Testis (tissue), 5 donors: ENCODE measurements at places on chromosomes 7 and 10.
A peak's percentile ranks its signal among the peaks of the same experiment; 100 is the strongest.

GRCh38 chr10:102117391-102118159, 2.6 kb downstream of the LDB1 start:
- DNase-seq = peak; percentile 89

DNA sequence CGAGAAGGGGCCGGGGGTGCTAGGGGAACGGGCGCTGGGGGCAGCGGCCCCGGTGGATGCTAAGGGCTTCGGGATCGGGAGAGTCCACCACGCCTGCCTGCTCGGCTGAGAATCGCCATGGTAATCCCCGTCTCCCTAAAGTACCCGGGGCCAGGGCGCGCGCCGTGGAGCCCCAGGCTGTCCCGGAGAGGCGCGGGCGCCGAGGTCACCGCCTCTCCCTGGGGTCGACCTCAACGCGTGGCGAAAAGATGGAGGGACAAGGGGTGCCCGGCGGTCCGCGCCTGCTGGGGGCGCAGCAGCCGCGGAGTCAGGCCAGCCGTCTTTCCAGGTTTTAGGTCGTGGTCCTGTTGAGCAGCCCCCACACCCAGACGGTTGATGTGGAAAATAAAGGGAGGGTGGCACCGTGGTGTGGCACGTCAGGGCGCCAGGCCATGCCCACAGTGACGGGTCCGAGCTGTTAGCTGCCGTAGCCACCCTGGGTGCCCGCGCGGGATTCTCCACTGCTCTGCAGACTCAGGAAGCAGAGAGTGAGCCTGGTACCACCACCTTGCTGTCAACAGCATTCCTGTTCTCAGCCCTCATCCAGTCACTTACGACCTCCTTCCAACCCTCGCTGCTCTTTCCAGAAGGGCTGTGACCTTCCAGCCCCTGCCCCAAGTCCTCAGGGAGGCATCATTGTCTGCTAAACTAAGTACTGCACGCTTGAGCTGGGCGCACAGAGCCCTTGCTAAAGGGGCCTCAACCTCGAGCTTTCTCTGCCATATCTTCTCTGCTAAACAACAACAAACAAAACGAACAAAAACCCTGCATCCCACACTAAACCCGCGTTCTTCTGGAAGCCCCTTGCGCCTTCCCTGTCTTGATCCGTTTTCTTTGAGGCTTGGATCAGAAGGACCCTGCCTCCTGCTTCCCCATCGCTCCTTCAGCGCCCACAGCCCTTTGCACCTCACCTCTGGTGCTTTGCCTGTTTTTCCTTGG, 666 bp downstream of the SMKR1 start:
- peak; percentile 28 for DNase-seq

- no peak for DNase-seq
Measured at GRCh38 chr7:94615666-94616065, 40.3 kb downstream of the SGCE start.

DNA sequence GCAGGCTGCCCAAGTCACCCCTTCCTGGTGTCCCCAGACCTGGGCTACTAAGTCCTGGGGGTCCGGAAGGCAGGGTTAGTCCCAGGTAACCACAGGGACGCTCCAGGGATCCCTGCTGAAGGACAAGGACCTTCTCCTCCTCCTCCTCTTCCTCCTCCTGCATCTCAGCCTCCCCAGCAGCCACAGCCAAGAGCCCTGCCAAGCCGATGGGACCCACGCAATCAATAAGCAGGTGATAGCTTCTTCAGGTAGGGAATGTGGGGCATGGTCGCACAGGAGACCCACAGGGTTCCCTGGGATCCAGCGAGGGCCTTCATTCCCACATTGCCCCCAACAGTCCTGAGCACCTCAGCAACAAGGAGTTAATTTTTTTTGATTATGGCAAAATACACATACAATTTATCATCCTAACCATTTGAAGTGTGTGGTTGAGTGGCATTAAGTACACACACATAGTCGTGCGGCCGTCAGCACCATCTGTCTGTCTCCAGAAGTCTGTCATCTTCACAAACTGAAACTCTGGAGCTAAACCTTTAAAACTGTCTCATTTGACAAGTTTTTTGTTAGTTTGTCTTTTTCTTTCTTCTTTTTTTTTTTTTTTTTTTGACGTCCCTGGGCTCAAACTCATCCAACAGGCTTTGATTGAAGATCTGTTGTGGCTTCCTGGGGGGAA, 12.1 kb downstream of the CRYGN start:
- DNase-seq = no peak

GRCh38 chr10:23204773-23205172, 12.7 kb downstream of the PTF1A start:
- no peak for DNase-seq

- no peak for DNase-seq
Measured at GRCh38 chr10:1102416-1102815, 46.2 kb downstream of the WDR37 start.

- no peak for DNase-seq
Measured at GRCh38 chr10:14383266-14383665, 52.5 kb upstream of the FRMD4A start.

- DNase-seq = no peak
Measured at GRCh38 chr7:2003451-2003930, 229.3 kb downstream of the MAD1L1 start.

- no peak for DNase-seq
Measured at GRCh38 chr10:126397640-126398382, 9.5 kb upstream of the ADAM12 start.

DNA sequence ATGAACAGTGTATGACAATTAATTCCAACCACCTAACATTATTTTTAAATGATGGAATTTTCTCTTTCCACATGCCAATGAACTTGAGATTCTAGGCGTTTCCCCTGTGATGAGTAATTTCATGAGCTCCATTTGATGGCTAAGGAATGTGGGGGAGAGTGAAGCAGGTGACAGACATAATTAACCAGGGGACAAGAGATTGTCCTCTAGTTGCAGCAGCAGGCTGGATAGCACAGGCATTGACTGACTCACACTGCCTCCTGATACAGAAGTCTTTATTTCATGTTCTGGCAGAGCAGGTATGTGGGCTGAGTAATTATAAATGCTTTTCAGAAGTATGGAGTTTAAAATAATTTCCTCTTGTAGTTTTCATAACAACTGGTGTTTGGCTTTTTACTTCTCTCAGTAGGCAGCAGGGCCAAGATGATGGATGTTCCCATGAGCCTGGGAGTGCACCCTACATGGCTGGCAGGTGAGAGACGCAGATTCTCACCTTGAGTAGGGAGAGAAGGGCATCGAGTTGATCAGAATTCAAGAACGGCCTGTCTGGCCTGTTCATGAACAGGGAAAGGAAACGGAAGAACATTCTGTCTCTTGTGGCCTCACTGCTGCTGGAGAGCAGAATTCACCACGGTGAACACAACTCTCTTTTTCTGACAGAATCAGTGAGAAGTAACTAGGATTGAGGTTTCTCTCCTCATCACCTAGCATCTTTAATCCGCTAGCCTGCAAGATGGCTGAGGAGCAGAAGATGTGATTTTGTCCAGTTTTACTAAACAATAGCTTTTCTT, 118.8 kb downstream of the AOAH start:
- no peak for DNase-seq

GRCh38 chr10:123795846-123796590, 95.6 kb downstream of the CPXM2 start:
- no peak for DNase-seq

GRCh38 chr7:82032901-82033300, 263.1 kb upstream of the HGF start:
- no peak for DNase-seq

GRCh38 chr7:138247568-138248333, 171.5 kb downstream of the AKR1D1 start:
- no peak for DNase-seq

- no peak for DNase-seq
Measured at GRCh38 chr10:100372415-100373297, 25.6 kb downstream of the SCD start.

- DNase-seq = no peak
Measured at GRCh38 chr7:134927076-134927475, 59.2 kb upstream of the AGBL3 start.

- DNase-seq = no peak
Measured at GRCh38 chr10:24984906-24985305, 31.1 kb downstream of the ENKUR start.

DNA sequence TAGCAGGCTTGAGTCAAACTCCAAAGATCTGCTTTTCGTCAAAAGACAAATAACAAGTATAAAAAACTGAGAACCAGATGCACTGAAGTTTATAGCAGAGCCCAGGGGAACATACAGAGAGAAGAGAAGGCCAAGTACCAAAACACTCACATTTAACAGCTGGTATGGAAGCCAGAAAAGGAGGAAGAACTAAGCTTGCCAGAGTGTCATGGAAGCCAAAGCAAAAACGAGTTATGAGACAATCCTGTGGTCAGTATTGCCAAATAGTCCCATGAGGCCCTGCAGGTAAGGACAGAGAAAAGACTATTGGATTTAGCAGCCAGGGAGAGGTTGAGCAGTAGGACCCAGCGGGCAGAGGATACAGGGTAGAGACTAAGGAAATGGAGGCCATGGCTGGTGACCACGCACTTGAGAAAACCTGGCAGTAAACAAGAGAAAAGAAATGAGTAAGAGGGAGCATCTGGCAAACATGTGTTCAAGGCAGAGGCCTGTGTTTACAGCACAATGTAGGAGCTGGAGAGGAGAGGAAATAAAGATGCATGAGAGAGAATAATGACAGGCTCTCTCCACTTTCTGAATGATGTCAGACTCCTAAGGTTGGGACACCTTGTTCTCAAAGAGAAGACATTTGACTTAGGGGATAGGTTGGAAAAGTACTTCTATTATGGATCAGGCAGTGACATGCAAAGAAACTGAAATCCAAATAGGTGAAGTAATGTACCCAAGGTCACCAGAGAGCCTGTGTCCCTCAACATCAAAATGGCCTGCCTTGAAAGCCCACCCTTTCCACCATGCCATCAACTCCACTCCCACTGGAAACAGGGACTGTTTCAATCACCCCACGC, 9.1 kb downstream of the CREB3L2 start:
- peak; percentile 78 for DNase-seq

DNA sequence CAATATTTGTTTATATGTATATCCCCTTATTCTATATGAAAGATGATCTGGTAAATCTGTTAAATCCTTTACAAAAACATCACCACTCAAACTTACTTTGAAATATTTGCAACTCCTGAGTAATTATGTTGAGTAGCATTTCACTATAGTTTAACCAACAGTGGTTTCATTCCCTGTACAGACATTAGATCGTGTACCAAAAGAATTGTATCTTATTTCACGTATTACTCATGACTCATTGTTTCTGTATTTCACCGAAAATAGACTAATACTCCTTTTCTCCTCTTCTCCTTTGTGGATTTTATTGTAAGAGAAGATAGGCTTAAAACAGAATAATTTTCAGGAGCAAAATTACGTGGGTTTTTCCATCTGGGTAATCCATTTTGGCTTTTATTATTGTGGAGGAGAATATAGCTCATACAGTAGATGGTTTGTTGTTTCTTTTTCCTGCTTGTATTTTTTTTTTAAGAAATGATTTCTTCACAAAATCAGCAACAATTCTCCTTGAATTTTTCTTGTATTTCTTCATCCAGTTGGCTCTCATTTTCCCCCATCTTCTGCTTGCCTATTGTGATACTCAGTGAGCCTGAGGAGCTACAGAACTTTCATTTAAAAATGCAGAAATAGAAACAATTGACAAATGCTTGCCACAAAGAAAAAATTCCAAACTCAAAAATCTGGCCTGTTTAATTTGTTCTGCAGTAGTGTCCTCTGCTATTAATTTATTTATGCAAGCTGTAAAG, 90.6 kb upstream of the OIT3 start:
- DNase-seq = no peak

DNA sequence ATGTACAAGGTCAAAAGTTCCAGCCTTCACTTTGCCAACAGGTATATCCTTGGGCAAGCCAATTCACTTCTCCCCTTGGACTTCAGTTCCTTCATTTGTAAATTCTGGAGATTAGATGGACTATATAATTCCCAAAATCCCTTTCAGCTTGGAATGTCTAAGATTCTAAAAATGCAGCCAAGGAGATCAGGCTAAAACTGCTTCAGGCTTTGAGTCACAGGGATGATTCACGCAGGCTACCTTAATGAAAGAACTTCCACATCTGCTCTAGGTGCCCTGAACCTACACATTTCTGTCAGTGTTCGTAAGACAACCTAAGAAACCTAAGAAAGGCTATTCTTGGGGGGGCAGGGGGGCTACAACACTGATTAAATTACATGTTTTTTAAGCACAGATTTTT, 7.1 kb downstream of the CPVL start:
- DNase-seq = no peak

- DNase-seq = no peak
Measured at GRCh38 chr10:126425032-126425431, 36.8 kb upstream of the ADAM12 start.

DNA sequence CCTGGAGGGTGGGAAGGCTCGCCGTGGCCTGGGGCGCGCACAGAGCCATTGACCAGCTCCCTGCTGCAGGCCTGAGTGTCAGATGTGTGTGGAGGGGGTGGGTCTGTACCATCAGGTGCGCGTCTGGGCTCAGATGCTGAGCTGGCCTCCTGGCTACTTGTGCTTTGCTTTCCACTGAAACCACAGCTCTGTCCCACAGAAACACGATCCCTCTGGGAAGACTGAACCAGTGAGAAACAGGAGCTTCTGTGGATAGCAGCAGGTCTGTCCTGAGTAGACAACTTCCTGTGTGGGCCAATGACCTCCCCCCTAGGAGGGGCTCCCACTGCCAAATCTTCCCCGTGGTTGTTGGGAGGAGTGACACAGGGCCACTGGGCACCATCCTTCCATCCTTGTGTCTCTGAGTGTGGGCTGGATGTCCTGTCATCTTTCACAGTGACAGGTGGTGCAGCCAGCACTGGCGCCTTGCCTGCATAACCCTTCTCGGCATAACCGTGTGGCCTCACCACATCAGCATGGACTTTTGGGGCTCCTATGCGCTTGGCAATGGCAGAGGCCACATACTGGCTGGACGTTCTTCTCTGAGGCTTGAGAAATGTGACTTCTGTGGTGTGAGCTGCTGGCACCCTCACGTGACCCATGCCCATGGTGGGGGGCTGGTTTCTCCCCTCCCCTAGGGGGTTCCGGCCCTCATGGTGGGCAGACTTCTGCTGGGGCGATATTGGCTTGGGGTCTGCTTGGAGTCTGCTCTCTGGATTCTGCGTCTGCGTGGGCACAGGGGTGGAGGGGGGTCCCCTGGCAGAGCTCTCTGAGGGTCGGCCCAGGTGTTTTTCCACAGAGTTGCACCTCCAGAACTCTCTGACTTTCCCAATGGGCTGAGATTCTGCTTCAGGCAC, 245.5 kb upstream of the GRB10 start:
- no peak for DNase-seq

GRCh38 chr7:69600710-69601519, 2.6 kb downstream of the AUTS2 start:
- DNase-seq = no peak

GRCh38 chr10:77744245-77744644, 106.6 kb upstream of the KCNMA1 start:
- DNase-seq = no peak

DNA sequence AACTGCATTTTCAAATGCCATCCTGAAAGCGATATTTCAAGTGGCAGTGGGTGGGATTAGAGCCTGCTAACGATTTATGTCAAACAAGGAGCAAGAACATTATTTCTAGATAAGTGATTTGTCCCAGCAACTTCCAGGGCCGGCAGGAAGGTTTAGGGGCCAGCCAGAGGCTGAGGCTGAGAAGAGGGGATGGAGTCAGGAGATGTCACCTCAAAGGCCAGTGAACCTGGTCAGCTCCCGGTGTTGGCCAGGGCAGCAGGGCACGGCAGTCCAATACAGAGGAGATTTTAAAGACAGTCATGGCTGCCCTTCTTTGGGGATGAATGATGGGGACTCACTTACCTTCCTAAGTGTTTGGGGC, 105.7 kb upstream of the PPIF start:
- no peak for DNase-seq

GRCh38 chr10:81600185-81600584, 274.8 kb upstream of the NRG3 start:
- DNase-seq = no peak
